G401 (cell line): ENCODE measurements at places on chromosomes 12 and 14. TPM values are rescaled to one million over a fixed set of nuclear protein-coding genes. Genes with fewer than 3 reads are reported as not detected.

The FAM90A1 gene
- not detected in 2 replicates for total RNA-seq

The MYH7 gene
- total RNA-seq, result not detected in 2 replicates

The HAL gene
- total RNA-seq, result 0.06 TPM in 1 of 2 replicates, not detected in the other

The C1S gene
- total RNA-seq, result 3.3 and 4.1 TPM in 2 replicates

The ZNF140 gene
- 19.8 and 30.4 TPM in 2 replicates for total RNA-seq

The SCNN1A gene
- total RNA-seq, result 28.7 and 67.9 TPM in 2 replicates

The SRP54 gene
- 90.5 and 101 TPM in 2 replicates for total RNA-seq

The PLEKHD1 gene
- 0.31 TPM in 1 of 2 replicates, not detected in the other for total RNA-seq

The CCDC38 gene
- total RNA-seq, result not detected in 2 replicates

The CCDC184 gene
- total RNA-seq, result 0.03 and 0.06 TPM in 2 replicates

The CSRP2 gene
- 46.2 and 57.5 TPM in 2 replicates for total RNA-seq

The PRPH gene
- 1.8 and 2.2 TPM in 2 replicates for total RNA-seq
